ENCODE measurements at places on chromosomes 3 and 15.

- DNase-seq: no peak
Measured at GRCh38 chr3:52786330-52787215, 8.0 kb upstream of the ITIH3 start.

GRCh38 chr15:76135516-76135915 lies 75.7 kb downstream of the TMEM266 start:
- no peak for DNase-seq

DNA sequence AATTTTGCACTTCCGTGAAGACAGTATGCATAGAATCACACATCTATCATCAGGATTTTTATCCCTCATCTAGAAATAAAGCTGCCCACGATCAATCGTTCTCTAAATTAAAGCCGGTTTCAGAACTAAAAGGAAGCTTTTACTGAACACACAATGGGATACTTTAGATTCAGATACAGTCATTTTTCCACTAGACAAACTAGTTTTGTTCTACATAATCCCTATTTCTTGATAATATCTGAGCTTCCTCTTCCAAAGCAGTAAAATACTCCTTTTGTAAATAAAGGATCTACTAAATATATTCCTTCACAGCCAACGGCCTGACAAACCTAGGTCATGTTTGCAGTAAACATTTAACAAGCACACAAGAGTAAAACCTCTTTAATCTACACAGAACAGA lies 2.0 kb upstream of the GANC start:
- DNase-seq: no peak

DNA sequence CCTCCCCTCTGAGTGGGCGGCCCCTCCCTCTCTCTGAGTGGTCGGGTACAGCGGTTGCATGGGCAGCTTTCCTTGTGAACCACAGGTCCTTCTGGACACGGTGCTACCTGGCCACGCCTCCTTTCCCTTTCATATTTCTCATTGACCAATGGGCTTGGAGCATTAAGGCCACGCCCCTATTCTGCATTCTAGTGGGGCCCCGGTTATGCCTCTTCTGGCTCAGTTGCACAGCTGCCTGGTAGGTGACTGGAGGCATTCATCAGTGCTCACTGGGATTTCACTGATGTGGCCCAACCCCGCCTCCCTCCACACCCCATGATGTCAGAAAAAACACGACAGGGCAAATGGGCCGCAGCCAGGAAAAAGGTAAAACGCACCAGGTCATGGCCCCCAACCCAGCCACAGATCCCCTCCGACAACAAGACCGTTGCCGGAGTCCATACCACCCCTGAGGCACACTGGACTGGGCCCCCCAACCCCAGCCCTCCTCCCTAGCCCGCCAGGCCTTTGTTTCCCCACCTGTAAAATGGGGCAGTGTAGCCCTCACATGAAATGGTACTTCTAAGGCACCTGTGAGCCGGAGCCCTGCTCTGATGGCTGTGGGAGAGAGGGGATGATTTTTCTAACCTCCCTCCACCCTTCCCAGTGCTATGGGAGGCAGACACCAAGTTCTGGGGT lies 26.3 kb downstream of the NGRN start:
- DNase-seq: no peak

GRCh38 chr3:36319680-36320079 lies 60.6 kb upstream of the STAC start:
- no peak for DNase-seq

- DNase-seq: no peak
Measured at GRCh38 chr3:111675846-111676210, 80.7 kb upstream of the ZBED2 start.

- DNase-seq: no peak
Measured at GRCh38 chr15:98805434-98806274, 157.3 kb downstream of the IGF1R start.

- no peak for DNase-seq
Measured at GRCh38 chr15:35362195-35362829, 183.7 kb downstream of the DPH6 start.

- DNase-seq: no peak
Measured at GRCh38 chr15:100248236-100248635, 93.5 kb downstream of the ADAMTS17 start.

- no peak for DNase-seq
Measured at GRCh38 chr15:63860555-63860954, 26.8 kb upstream of the HERC1 start.

GRCh38 chr3:149401926-149402310 lies 24.5 kb upstream of the TM4SF1 start:
- no peak for DNase-seq

GRCh38 chr3:58800940-58801339 lies 134.4 kb upstream of the FAM3D start:
- DNase-seq: no peak

DNA sequence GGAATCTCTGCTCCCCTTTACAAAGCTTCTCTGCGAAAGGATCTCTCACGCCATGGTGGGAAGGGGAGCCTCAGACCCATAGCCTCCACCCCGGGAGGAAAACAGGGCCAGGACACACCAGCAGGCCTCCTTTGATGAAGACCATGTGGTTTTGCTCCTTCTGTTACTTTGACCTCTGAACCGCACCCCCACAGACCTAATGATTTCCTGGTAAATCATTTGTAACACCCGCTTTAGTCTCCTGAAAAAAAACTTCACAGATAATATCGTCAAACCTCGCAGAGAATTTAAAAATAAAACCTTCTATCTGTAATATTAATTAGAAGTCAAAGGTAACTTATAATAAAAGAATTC lies 18.3 kb downstream of the CPN2 start:
- no peak for DNase-seq

DNA sequence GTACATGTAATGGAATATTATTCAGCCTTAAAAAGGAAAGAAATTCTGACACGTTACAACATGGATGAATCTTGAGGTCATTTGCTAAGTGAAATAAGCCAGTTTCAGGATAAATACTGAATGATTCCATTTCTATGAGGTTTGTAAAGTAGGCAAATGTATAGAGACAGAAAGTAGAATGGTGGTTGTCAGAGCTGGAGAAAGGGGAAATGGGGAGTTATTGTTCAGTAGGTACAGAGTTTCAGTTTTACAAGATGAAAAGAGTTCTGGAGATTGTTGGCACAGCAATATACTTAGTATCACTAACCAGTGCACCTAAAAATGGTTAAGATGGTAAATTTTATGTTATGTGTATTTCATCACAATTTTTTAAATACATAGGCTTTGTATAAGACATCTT lies 60.6 kb downstream of the USP8 start:
- DNase-seq: no peak

- DNase-seq: no peak
Measured at GRCh38 chr15:89157918-89158564, 63.3 kb downstream of the RLBP1 start.

GRCh38 chr3:11510356-11510755 lies 133.4 kb downstream of the VGLL4 start:
- DNase-seq: no peak

GRCh38 chr3:36833160-36833814 lies 68.9 kb upstream of the DCLK3 start:
- no peak for DNase-seq

DNA sequence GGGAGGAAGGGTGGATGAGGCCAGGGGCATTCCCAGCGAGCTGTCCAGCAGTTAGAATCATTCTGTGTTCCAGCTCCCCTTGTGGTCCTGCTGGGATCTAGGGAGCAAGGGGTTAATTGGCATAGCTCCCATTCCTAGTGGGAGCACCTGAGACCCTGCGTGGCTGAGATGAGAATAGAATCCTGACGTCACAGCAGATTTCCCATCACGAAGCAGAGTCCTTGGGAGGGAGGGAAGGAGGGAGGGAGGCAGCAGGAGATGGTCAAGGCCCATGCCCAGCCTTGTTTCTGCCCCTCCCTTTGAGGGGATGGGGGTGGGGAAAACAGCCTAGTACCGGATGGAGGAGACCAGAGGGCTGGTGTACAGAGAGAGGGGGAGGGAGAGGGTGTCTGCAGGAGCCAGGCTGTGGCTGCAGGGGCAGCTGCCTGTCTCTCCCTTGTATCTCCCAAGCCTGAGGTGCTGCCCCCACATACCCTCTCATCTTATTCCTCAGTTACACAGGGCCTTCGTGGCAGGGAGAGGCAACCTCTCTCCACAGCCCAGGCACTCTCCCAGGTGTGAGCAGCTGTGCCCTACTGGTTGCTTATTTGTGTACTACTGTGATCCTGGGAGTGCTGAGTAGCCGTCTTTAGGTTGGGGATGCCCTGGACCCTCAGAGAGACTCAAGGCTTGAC lies 5.4 kb downstream of the TYRO3 start:
- no peak for DNase-seq

GRCh38 chr3:129576514-129577352 lies 29.7 kb downstream of the PLXND1 start:
- DNase-seq: no peak

DNA sequence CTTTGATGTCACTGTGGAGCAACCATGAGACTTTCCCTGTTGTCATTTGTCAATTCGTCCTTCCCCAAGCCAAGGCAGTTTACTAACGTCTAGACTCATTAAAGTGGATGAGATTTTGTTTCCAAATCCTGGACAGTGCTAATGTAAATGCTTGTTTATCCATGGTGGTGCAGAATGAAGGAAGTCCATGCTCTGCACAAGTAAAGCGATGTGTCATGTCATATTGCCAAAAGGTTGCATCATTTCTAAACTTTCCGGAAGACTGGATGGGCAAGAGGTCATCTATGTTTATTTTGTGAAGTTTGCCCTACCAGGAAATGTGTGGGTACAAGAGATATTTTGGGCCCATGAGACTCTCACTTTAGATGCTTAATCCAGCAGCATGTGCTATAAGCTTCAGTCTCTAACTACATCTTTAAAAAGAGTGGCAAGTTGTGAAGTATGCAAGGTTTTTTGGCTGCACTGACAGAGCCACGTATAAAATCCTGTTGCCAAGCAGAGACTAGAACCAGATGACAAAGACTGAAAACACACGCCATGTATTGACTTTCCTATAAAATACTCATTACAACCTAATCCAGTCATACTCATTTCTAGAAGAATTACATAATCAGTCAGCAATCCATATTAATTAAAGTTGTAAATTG lies 72.1 kb upstream of the FNDC3B start:
- no peak for DNase-seq

GRCh38 chr15:57589281-57589680 lies 2.4 kb upstream of the MYZAP start:
- DNase-seq: no peak

- DNase-seq: no peak
Measured at GRCh38 chr15:53829471-53829870, 70.0 kb upstream of the WDR72 start.

DNA sequence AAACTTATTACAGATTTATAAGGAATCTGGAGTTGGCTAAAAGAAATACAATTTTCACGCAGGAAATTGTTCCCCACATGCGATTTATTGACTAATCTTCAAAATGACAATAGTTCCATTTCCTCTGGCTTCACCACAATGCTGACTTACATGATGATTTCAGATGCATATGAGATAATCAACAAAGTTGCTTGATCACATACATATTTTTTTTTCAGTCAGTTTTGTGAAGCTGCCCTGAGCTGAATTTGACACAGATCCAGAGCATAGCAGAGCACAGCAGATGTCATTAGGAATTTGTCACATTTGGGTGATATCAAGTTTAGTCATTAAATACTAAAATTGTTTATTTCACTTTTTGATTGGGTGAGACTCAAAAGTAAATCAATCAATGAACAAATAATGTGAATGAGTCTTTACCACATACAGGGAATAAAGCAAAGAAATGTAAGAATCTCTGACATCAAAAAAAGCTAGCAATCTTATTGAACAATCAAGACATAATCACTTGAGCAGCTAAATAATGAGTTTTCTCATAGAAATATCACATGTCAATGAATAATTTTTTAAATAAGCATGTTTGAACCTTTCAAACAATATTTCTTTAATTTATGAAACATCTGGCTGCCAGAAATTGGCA lies 18.3 kb downstream of the CPB1 start:
- no peak for DNase-seq

- no peak for DNase-seq
Measured at GRCh38 chr3:186693843-186694242, 23.3 kb upstream of the KNG1 start.

GRCh38 chr3:51384055-51384725 lies 901 bp upstream of the MANF start:
- DNase-seq: no peak

DNA sequence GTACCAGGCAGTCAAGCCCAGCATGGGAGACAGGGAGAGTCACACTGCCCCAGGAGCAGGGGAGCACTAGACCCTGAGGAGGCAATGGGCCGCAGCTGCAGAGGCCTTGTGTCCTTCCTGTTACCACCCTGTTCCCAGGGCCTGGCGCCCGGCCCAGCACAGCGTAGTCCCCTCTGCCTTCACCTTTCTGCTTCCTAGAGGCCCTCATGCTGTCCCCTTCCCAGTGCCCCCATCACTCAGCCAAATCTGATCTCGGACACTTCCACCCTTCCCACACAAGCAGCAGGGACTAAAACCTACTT lies 6.9 kb upstream of the TBC1D2B start:
- DNase-seq: no peak

DNA sequence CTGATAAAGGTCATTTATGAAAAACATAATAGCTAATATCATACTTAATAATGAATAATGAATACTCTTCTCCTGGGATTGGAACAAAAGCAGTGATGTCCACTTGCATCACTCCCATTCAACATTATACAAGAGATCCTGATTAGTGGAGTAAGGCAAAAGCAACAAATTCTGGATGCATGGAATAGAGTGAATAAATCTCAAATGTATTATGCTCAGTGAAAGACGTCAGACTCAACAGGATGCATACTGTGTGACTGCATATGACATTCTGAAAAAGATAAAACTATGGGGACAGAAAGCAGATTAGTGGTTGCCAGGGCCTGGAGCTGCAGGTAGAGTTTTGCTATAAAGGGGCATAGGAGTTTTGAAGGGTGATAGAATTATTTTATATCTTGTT lies 77.6 kb upstream of the ZBTB20 start:
- no peak for DNase-seq

- DNase-seq: no peak
Measured at GRCh38 chr3:100158918-100159330, 44.6 kb upstream of the FILIP1L start.

GRCh38 chr15:41809121-41809520 lies 18.8 kb upstream of the JMJD7 start:
- DNase-seq: no peak

- no peak for DNase-seq
Measured at GRCh38 chr3:150744041-150744918, 18.7 kb downstream of the SIAH2 start.

DNA sequence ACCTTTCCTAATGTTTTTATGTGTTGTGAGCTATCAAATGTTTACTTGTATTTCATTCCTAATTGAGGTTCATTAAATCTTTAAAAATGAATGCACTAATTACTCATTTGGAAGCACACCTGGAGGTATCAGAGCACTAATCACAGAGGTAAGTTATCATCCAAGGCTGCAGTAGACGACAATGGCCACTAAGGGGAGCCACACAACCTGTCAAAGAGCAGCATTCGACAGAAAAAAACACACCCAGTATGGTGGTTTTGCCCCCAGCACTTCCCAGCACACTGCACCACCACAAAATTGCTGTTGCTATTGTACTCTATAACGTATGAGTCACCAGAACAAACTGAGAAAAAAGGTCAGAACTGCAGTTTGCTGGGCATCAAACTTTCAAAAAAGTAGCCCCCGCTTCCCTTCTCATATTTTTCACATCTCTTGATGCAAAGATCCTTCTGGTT lies 205.9 kb upstream of the IGF1R start:
- DNase-seq: peak; percentile 24
